ENCODE measurements at places on chromosomes 7 and 10. TPM values are rescaled to one million over a fixed set of nuclear protein-coding genes. Genes with fewer than 3 reads are reported as not detected.

GRCh38 chr7:101237206-101238067, at the start of gene CLDN15:
TSS of gene CLDN15 (minus strand) at chr7:101237802. CDS start at chr7:101237581, 221 bp downstream.
- peak; percentile 83 for DNase-seq

DNA sequence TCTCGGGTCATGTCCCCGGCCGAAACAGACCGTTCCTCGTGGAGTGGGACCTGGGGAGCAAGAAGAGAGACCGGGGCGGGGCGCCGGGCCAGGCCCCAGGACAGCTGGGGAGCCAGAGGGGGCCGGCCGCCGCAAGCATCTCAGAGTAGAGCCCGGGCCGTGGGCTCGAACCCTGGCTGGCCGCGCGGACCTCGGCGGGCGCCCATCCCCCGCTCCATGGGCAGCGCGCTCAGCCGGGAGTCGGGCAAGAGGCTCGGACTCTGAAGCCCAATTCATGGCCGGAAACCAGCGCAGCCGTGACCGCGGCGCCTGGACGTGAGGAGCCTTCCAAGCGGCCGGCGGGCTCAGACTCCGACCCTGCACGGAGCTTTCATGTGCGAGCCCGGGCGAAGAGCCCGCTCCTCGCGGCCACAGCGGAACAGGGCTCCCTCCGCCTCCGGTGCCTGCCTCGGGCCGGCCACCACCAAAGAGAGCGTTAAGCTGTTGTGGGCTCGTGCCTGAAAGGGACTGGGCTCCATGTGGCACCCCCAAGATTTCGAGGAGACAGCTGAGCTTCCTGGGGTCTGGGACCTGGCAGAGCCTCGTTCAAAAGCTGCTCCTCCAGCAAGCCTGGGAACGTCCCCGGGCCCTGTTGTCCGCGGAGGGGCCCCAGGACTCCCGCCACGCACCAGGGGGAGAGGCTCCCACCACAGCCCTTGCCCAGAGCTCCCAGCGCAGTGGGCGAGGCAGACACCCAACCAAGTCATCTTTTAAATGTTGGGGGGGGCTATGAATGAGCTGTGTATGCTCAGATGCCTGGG, 757 bp upstream of the GRID1 start:
- peak; percentile 61 for DNase-seq

- DNase-seq = no peak
Observed at GRCh38 chr10:122422266-122422989, 32.0 kb upstream of the ARMS2 start.

- no peak for DNase-seq
Observed at GRCh38 chr7:33262476-33262875, 133.1 kb downstream of the BBS9 start.

Gene NCF1
- not detected for total RNA-seq

Gene SAMD9
- 2.9 TPM for total RNA-seq
